ENCODE measurements at places on chromosomes 1 and 21. TPM values are rescaled to one million over a fixed set of nuclear protein-coding genes. Genes with fewer than 3 reads are reported as not detected.

GRCh38 chr1:160219062-160219929 lies 14.1 kb downstream of the PEA15 start:
- peak; percentile 86 for DNase-seq

GRCh38 chr1:161185732-161186311 lies 8.5 kb upstream of the B4GALT3 start:
- no peak for DNase-seq

- peak; percentile 22 for DNase-seq
These were observed 657 bp upstream of the LIN9 start for GRCh38 chr1:226309398-226310244.

DNA sequence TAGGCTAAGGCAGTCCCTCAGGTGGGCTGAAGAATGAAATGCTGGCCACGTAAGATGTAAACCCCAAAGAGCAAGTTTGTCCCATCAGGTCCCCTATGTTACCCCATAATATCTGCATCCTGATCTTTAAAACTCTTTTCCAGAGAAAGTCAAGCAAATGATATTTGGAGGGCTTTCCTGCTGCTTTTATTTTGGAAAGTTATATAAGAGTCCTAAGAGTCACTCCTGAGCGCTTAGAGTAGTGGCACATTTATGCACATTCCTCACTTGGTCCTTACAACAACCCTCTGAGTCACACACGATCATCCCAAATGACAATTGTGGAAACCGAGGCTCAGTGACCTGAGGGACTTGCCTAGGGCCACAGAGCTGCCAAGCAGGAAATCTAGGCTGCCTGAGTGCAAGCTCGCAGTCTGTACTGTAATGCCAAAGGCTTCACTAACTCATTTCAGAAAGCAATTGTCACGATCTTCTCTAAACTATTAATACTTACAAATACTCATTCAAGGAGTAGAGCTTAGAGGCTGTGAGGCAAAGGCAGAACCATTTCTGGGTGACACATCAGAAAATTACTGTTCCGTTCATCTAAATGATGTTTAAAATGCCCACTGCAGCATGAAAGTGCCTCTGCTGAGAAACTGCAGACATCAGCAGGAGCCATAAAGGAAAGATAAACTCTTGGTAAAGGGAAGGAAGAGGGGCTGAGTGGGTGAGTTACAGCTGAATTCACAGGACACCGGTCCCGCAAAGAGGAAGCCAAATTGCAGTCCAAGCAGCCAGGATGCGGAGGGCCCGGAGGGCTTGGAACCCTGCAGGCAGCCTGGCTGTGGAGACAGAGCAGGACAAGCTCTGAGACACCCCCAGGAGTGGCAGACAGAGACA lies 30.8 kb downstream of the CAPZB start:
- DNase-seq: no peak

DNA sequence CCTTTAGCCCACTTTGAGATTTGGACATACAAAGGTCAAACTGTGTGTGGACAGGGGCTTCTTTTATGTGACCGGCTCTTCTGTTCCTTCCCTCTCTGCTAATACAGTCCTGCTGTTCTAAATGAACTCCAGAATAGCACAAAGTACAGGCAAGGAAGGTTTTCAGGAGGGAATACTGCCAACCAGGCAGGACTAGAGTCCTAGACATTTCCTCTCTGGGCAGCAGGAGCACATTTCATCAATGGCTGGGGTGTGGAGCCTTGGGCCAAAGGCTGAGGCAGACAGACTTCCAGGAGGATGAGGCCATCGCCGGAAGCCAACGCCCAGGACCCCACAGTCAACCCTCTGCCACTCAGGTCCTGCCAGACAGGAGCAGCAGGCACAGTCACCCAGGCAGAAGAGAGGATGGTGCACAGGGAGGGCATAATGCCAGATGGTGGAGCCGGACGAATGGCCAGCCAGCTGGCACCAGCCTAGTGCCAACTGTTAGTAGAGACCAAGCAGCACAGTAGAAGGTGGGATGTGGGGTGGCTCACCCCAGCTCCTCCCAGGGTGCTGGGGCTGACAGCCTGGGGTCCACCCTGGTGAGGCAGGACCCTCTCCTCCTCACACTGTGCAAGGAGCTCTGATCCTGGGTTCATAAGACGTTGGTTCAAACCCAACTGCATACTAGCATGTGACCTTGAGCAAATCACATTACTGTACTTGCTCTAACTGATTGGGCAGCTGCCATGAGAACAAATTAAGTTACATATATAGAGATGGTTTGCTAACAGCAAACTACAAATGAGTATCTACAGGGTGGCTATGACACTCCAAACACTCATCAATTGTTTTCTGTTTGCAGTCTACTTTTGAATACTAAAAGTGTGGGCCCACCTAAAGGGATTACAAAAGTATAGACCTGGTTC lies 410.7 kb downstream of the SIPA1L2 start:
- DNase-seq: no peak

DNA sequence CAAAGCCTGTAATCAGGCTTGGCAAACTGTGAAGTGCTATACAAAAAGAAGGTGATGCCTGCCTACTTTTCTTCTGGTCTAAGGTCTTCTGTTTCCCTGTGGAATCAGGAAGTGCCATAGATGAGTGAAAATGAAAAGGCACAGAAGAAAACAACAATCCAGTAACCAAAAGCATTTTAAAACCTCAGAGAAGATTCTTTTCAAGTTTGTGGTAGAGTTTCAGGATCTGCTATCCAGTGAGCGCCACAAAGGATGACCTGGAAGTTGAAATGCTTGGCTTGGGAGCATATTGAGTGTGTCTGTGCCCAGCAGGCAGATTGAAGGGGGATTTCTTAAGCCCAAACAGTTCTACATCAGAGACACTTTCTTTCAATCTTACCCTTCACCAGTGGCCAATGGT lies 272.2 kb downstream of the PAPPA2 start:
- DNase-seq: no peak

DNA sequence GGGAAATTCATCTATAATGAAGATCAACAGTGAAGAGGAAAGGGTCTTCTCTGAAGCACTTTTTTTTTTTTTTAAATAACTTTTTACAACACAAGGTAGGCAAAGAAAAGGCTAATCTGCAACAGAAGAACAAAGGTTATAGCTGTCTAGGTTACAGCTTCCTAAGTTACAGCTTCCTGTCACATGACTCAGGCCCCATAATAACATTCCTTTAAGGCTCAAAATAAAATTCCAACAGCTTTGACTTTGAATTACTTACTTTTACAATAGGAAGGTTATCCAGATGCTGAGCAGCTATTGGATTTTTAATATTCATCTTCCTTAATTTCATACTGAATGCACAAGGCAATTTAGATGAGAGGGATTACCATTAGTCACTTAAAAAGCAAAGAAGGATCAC lies 40.4 kb upstream of the TMEM61 start:
- DNase-seq: peak; percentile 46

- no peak for DNase-seq
These were observed 138.6 kb upstream of the EDN2 start for GRCh38 chr1:41622859-41623732.

- DNase-seq: peak; percentile 61
These were observed 125.5 kb downstream of the ADAMTS1 start for GRCh38 chr21:26719750-26720149.

GRCh38 chr1:20401405-20402010 lies 84.5 kb downstream of the CAMK2N1 start:
- no peak for DNase-seq

DNA sequence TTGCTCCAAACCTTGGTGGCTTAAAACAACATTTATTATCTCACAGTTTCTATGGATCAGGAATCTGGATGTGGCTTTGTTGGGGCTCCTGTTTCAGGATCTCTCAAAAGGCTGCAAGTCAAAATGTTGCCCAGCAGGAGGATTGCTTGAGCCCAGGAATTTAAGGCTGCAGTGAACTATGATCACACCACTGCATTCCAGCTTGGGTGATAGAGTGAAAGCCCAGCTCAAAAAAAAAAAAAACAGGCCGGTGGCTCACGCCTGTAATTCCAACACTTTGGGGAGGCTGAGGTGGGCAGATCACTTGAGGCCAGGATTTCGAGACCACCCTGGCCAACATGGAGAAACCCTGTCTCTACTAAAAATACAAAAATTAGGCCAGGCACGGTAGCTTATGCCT lies 30.0 kb downstream of the BCAS2 start:
- DNase-seq: no peak

DNA sequence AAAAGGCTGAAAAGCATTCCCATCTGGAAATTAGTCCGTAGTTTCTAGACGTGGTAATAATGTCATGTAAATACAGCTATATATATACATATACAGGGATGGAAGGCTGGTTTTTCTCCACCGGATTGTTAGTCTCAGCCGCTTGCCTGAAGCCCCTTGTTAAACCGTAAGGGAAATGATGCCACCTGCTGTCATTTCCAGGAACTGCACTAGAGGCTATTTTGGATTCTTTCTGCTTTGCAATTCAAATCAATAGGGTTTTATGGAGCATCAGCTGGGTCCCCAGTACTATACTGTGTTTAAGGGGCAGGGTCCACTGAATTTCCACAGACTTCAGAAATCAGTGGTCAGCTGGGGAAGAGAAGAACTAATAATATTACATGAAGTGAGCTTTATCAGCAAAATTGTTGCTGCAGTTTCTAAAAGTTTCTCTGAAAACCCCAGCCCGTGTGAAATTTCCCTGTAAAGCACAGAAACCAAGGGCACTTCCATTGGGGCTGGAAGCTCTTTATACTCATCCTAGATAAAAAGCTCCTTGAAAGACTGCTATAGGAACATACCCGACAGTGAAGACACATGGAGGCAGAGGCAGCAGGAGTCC lies 33.8 kb upstream of the MPZL1 start:
- DNase-seq: peak; percentile 72

DNA sequence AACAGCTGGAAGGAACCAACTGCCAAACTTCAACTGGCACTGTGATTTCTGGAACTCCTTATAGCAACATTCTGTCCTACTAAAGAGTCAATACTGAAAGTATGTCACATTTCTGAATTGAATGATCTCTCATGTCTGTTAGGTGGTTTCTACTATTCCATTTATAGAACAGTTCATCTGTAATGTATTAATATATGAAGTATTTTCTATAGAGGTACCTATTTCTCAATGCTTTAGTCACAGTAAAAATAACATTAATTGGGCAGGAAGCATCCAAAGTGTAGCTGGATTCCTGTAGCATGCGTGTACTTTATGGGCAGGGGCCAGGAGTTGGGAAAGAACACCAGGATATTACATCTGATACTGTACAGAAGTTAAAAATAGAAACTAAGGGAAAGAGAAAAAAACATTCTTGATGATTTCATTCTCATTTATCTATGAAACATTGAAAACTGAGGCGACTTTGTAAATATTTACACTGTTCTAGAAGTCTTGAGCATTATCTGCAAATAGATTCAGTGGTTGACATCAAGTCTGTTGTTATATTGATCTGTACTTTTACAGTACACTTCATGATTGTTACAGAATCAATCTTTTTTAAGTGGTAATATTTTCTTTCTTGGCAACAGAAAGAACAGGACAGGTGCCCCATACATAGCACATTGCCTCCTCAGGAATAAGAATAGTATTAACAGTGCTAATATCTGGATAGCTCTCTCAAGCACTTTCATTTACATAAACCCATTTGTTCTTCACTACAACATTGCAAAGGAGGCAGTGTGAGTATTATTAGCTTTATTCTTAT lies 6.2 kb upstream of the ZNF281 start:
- DNase-seq: peak; percentile 96

DNA sequence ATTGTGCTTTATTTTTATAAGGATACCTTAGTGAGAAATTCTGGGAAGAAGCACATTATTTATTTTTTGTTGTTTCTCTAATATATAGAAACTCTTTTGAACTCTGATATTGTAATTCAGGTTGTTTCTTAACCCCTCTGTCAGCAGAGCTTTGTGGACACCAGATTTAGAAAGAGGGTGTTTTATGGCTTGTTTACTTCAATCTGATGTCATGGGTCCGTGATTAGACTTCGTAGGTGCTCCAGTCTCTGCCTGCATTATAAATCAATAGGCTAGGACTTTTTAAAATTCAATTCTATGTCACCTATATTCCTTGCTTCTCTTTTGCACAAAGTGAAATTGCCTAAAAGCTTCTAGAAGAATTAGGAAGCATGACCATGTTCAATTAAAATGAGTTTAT lies 47.3 kb upstream of the CCDC190 start:
- DNase-seq: no peak

DNA sequence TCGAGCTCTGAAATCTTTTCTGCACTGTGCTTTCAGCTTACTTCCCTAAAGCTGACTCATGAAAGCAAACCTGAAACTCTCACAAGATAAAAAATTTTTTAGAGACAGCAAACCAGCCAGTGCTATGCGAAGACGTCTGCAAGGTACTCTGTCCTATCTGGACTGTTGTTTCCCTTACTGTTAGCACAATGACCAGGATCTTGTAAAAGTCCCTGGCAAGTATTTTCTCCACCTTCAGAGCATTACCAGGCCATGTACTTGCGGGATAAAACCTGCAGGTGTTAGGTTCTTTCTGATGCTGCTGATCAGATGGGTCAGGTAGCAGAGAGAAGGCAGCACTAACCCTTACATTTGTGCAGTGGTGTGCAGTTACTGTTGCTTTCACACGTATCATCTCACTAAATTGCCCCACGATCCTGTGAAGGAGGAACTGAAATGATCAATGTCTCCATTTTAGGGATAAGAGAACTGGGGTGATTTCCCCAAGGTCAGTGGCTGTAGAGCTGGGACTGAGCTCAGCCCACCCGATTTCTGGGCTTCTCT lies 56.6 kb downstream of the PLXNA2 start:
- no peak for DNase-seq

GRCh38 chr1:32063261-32063681 lies 9.5 kb upstream of the TMEM39B start:
- DNase-seq: peak; percentile 36

DNA sequence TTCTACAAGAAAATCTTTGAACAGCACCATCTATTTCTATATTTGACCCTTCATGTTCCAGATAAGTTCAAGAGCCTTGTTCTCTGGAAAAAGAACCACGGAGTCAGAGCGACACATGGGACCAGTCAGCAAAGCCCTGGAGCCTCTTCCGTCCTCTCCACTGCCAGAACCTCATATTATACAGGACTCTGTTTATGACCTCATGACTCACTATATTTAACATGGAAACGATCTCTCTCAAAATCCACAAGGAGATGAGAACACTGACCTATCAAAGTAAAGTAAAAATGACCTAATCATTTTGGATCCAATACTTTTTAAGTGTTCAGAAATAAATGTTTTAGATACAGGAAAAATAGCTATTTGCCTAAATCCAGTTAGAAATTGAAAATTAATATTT lies 124.6 kb upstream of the KRTAP19-8 start:
- DNase-seq: peak; percentile 32

- no peak for DNase-seq
These were observed 76.0 kb downstream of the GPATCH2 start for GRCh38 chr1:217554849-217555248.

GRCh38 chr1:205542367-205542766 lies 37.9 kb downstream of the CDK18 start:
- DNase-seq: no peak

- DNase-seq: no peak
These were observed 305.3 kb downstream of the TM2D1 start for GRCh38 chr1:61419657-61420056.

Gene NTNG1
- total RNA-seq: not detected

Gene FMO1
- not detected for total RNA-seq

Gene KRTAP10-10
- not detected for total RNA-seq

Gene NR1I3
- total RNA-seq: not detected

Gene ADGRB2
- total RNA-seq: 11.3 TPM

Gene ERRFI1
- total RNA-seq: 100 TPM

Gene NHLH1
- not detected for total RNA-seq

Gene METTL25B
- 4.9 TPM for total RNA-seq

Gene PTGFRN
- total RNA-seq: 44.5 TPM

Gene RBP7
- total RNA-seq: not detected

Gene GBP2
- 7.8 TPM for total RNA-seq

Gene PLXNA2
- total RNA-seq: 6.8 TPM

Measured in A172 (cell line).